ENCODE measurements at places on chromosomes 1 and 21.
A peak's percentile ranks its signal among the peaks of the same experiment; 100 is the strongest.

GRCh38 chr1:53601031-53601745 lies 137.8 kb downstream of the GLIS1 start:
- no peak for DNase-seq

- DNase-seq: no peak
Measured at GRCh38 chr1:1200876-1201810, 5.2 kb downstream of the TNFRSF18 start.

DNA sequence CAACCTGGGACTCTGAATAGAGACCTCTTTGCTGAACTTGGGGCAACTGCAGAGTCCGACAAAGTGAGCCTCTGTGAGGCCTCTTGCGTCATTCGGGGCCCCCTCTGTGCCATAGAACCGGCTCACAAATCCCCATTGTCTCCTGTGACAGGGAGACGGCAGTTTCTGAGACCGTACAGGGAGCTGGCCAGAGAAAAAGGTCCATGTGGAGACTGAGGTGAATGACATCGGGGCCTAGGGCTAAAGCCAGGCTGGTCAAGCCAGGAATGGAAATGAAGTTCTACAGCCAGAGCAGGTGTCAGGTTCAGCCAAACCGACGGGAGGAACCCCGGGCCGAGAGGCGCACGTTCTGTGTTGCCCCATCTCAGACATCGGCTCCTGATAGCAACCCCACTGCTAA lies 37.1 kb upstream of the TRIM67 start:
- peak; percentile 13 for DNase-seq

GRCh38 chr1:33094971-33095604 lies 14.1 kb downstream of the AZIN2 start:
- peak; percentile 37 for DNase-seq

GRCh38 chr1:159791461-159791860 lies 10.7 kb downstream of the DUSP23 start:
- DNase-seq: no peak

All from HepG2 (cell line).